ENCODE measurements at places on chromosomes 12 and 14.

DNA sequence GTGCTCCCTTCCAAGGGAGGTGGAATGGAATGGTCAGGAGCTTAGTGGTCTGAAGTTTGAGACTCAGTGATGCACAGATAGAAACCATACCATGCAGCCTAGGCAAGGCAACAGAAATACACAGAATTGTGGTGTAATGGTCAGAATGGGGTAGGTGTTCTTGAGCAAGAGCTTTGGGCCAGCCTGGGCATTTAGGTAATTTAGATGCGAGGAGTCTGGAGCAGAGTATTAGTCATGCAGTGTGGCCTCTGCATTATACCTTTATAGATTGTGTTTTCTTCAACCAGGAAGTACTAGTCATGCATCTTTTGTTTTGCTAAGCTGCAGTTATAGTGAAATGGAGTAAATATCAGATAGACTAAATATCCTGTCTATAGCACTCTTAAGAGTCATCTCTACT, 118.3 kb downstream of the DAAM1 start:
- no peak for DNase-seq

GRCh38 chr14:94542811-94543440, 18.3 kb upstream of the SERPINA4 start:
- no peak for DNase-seq

GRCh38 chr14:52312931-52313355, 1.2 kb upstream of the PTGER2 start:
- no peak for DNase-seq

DNA sequence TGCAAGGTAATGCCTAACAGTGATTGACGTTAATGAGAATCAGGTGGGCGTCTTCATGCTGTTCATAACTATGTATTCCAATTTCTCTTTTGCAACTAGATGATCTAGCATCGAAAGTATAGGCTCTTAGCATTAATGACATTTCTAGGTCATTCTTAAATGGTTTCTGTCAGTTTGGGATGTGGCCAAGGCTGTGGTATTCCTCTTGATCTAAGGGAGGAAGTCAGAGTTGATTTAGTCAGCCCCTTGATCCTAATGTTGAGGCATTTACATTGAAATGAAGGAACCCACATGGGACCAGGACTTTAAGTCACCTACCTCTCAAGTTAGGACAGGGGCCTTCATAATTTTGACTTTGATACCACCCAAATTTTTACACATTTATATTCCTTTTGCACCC, 448.1 kb downstream of the NPAS3 start:
- DNase-seq, result no peak

- DNase-seq, result no peak
These were observed 653.9 kb upstream of the TBX3 start for GRCh38 chr12:115337693-115338543.

DNA sequence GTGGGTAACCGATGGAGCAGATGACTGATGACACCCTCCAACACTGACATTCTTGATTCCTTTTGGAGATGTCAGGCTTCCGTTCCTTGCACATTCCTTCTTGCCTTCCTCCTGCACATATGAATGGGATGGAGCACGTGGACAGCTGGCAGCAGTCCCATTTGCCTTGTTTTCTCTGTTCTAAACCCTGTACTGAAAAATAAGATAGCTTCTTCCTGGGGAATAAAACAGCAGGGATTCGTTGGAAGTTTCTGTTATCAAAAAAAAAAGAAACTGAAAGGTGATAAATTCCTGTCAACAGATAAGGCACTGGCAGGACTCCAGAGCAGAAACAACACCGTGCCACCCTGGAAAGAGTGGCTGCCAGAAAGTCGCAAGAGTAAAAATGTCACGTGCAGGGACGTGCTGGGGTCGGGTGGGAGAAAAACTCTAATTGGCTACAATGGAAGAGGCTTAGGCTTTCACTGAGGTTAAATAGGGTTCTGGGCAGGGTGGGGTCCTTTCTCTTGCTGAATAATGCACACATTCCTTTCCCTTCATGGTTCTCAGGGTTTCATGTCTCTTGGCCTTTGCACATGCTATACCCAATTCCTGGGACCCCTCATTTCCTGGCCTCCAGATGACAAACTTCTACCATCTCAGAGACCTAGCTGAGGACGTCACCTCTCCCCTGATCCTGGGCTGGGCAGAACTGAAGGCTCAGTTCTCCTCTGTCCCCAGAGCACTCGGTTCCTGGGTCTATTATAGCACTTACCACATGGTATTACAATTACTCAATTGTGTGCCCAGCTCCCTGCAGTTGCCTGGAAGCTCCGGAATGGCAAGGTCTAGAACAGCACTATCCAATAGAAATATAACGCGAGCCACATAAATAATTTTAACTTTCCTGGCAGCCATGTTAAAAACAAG, 7.0 kb upstream of the NUAK1 start:
- DNase-seq, result no peak

DNA sequence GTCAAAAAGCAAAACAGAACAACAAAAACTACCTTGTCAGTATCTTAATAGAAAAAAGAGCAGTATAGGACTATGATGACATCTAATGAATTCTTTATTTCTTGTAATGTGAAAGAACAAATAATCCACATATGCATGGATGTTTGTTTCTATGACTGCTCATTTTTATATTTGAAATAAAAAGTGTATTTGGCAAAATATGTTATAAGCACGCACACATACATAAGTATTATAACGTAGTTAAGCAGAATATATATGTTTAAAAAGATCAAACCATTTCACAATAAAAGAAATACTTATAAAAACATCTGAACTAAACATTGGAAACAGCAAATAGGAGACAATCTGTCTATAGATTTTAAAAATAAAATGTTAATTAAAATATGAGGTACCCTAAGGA, 74.8 kb downstream of the MIPOL1 start:
- no peak for DNase-seq

- DNase-seq, result no peak
These were observed 257.1 kb downstream of the ADAMTS20 start for GRCh38 chr12:43294916-43295315.

GRCh38 chr14:104154246-104154645, 15.9 kb downstream of the KIF26A start:
- no peak for DNase-seq

GRCh38 chr14:50312734-50313054, 570 bp downstream of the DMAC2L start:
- DNase-seq, result no peak

DNA sequence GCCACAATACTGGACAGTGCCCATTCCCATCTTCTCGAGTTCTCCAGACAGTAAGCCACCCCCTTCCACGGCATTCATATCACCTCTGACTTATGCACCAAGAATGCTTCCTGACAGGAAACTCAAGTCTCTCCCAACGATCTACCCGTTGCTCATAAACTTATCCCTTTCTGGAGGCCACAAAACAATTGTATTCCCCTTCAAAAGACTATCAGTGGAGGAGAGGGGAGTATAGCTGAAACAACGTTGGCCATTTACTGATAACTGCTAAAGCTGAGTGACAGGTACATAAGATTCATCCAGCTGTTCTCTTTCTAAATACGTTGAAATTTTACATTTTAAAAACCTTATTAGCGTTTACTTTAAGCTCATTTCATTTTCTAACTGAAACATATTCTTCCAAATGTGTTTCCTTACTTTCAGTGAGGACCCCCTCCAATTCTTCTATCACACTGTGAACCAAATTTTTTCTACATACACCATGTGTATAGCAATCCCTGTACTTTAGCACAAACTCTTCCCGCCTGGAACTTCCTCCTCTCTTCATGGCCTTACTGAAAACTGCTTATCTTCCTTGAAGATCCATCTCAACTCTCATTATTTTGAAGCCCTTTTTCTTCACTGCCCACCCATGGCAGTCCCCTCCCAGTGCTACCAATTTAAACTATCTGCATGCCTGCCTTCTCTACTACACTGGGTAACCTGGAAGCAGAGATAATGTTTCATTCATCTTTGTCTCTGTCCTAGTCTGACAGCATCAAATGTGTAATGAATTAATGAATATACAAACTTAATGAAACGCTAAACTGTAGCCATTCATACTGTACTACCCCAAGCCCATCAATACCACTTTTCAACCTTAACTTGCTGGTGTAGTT, 28.8 kb downstream of the ATXN2 start:
- no peak for DNase-seq

DNA sequence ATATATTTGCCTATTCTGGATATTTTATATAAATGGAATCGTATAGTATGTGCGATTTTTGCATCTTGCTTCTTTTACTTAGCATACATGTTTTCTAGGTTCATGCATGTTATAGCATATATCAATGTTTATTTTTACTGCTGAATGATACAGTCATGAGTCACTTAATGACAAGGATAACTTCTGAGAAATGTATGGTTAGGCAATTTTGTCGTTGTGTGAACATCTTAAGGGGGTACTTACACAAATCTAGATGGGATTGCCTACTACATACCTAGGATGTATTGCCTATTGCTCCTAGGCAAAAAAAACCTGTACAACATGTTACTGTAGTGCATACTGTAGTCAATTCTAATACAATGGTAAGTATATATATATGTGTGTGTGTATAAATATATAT, 8.8 kb downstream of the USP15 start:
- DNase-seq, result no peak

DNA sequence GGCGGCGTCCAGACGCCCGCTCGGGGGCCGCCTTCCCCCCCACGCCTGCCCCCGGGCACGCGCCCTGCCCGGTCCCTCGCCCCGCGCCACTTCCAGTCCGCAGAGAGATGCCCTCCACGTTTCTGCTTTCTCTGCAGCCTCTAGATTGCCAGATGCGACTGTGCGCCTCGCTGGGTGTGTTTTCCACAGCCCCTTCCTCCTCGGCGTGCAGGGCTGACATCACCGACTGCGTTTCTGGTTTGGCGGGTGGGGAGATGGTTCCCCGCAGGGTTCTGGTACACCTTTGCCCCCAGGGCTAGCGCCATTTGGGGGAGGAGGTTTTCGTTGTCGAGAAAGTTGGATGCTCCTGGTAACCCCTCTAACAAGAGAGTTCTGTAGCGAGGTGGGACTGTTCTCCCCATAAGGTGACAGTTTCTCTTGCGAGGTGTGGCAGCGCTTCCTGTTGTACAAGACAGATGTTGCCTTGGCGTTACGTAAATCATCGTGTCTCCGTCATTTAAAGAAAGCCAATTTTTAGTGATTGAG, 1.5 kb downstream of the CALM1 start:
- peak; percentile 29 for DNase-seq

GRCh38 chr12:39628836-39629235, 9.2 kb upstream of the ABCD2 start:
- no peak for DNase-seq

DNA sequence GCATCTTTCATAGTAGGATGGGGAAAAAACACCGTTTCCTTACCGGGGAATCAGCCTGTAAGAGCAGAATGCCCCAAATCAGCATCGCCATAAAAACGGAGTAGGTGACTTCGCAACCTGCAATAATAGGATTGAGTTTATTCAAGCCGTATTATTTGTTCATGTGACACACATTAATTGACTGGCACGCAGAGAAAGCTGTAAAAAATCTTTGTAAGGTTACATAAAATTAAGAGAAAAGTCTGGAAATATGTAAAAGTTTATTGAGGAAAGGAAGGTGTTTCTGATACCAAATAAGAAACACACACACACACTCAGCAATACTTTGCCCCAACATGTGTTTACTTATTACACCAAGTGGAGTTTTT, 628 bp upstream of the CAPRIN2 start:
- no peak for DNase-seq

DNA sequence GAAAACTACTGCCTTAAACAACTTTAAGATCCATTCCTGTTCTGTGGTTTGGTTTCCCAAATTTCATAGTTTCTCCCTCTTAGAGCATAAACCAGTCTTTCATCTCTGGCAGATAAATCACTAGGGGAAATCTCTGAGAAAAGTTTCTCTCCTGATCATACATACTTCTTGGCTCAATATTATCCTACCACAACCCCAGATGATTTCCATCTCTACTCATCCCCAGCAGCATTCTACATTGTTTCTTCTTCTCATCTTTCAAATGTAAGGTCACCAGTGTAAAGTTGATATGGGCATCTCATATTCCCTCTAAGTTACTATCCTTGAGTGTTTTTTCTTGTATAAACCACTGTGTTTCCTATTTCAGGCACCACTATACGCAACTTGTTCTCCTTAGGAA, 45.9 kb upstream of the PLEKHG7 start:
- DNase-seq, result no peak

- no peak for DNase-seq
These were observed 268.8 kb downstream of the DUSP6 start for GRCh38 chr12:89083491-89083890.

- no peak for DNase-seq
These were observed 19.8 kb downstream of the MMAB start for GRCh38 chr12:109553483-109553882.

GRCh38 chr12:43226151-43226550, 325.9 kb downstream of the ADAMTS20 start:
- no peak for DNase-seq

DNA sequence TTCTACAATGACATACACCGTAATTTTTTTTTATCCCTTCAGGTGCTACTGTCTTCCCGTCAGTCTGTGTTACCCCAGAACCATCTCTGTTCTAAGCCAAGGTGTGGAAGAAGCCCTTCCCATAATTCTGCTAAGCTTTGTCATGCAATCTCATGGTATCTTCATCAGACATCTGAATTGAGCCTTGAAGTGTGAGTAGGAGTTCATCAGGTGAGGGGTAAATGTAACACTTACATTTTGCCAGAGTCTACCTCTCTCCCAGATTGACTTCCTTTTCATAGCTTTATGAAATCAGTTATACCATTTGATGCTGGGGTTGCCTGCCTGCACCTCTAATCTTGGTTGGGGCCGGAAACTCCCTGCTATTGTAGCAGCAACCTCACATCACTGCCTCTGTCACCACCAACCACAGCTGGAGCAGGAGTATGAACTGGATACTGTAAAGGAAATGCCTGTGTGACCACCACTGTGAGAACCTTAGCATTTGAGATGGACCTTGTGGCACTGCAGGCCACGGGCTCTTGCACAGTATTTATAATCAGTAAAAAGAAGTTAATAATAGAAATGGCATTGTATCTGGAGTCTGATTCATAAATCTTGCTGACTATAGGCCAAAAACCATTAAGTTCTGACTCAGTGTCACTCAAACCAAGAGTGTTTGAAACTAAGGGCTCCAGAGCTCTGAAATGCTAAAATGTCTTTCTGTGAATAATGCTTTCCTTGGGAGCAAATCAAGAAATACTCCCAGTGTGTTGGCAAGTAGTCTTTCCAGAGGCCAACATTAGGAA, 58.7 kb upstream of the STK38L start:
- no peak for DNase-seq

DNA sequence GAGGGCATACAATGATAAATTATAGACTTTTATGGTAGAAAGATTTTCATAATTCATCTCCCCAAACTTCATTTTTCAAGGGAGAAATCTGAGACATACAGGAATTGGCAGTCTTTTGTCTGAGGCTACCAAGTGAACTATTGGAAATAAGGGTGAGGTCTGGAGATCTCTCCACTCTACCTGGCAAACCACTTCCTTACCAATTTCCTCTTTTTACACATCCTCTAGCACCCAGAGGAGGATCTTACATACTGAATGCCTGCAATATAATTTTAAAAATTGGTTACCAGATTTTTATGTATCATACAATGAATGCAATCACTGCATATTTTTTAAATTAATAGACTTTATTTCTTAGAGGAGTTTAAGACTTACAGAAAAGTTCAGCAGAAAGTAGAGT, 6.6 kb downstream of the PDE6H start:
- DNase-seq, result no peak

GRCh38 chr14:58919217-58919616, 269.2 kb upstream of the DAAM1 start:
- DNase-seq, result no peak

GRCh38 chr14:50846226-50846880, 15.4 kb upstream of the NIN start:
- DNase-seq, result no peak

GRCh38 chr14:101462726-101463565, 98.3 kb upstream of the DIO3 start:
- DNase-seq, result no peak

Measured in stimulated activated CD8-positive, alpha-beta memory T cell treated with anti-CD3 and anti-CD28 coated beads, Interleukin-2, amount 100 ng/mL, for 1 hour (primary cell).